Erythroblast (primary cell): ENCODE measurements at places on chromosomes 7 and 10.

GRCh38 chr7:108328174-108328651 lies 128.0 kb downstream of the NRCAM start:
- DNase-seq, result no peak

DNA sequence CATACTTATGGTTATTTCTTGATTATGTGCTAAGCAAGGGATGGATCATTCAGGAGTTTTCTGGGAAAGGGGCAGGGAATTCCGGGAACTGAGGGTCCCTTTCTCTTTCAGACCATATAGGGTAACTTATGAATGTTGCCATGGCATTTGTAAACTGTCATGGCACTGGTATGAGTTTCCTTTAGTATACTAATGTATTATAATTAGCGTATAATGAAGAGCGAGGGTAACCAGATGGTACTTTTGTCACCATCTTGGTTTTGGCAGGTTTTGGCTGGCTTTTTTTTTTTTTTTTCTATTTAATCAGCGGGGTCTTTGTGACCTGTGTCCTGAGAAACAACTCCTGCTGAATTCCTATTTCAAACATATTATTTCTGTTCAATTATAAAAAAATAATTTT lies 237.6 kb upstream of the PTER start:
- no peak for DNase-seq

DNA sequence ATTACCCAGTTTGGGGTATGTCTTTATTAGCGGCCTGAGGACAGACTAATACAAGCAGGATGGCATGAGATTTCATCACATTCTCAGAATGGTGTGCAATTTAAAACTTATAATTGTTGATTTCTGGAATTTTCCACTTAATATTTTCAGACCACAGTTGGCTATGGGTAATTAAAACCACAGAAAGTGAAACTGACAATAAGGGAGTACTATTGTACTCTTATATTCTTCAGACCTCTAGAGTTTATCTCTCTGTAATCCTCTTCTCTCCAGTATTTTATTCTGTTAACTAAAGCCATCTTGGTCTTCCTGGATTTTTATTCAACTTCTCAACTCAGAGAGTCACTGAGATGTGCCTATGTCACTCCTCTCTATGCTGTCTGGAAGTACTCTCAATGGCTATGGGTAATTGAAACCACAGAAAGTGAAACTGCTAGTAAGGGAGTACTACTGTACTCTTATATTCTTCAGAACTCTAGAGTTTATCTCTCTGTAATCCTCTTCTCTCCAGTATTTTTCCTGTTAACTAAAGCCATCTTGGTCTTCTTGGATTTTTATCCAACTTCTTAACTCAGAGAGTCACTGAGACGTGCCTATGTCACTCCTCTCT lies 118.3 kb downstream of the PPP1R17 start:
- DNase-seq, result no peak

GRCh38 chr7:138510003-138510402 lies 49.9 kb downstream of the TRIM24 start:
- no peak for DNase-seq

- DNase-seq, result no peak
Observed at GRCh38 chr10:97574374-97575126, 2.0 kb downstream of the ANKRD2 start.

- DNase-seq, result no peak
Observed at GRCh38 chr10:48602401-48603135, 2.3 kb downstream of the ARHGAP22 start.

DNA sequence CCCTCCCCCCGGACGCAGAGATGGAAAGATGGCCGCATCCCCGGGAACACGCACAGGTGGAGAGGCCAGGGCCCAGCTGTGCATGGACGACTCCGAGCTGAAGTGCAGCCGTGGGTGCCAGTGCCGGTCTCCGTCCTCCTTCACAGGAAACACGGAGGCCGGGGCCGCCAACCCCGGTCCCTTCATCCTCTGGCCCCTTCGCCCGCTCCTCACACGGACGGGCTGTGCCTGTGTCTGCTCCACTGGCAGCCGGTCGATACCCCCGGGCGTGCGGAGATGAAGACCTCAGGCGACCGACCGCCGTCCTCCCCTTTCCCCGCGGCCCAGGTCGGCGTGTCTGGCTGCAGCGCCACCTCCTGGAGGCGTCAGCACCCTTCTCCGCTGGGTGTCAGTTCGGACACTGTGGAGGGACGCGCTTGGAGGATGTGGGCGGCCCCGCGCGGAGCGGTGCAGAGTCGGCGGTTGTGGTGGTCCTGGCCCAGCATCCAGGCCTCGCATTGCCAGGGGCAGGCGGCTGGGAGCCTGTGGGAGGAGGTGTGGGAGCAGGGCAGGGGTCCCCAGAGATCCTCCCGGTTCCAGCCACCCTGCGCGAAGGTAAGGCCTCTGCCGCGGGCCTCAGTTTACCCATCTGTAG lies 9.9 kb downstream of the ZNF511 start:
- DNase-seq, result peak; percentile 77

DNA sequence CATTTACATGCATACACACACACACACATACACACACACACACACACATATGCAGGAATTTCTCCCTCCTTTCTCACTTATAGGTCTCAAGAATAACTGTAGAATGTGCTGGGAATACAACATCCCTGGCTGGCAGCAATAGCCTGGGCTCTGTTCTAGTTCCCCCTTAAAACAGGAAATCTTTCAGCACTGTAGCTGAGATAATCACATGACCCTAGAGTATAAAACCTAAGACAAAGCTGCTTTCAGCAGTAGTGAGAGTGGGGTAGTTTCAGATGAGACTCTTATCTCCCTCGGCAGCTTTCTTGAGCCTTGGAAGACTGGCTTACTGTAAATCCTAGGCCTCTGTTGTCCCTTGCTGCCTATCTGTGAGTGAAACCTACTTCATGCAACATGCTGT lies 137.4 kb upstream of the AKR1E2 start:
- peak; percentile 65 for DNase-seq

- no peak for DNase-seq
Observed at GRCh38 chr10:88545359-88545758, 37.8 kb downstream of the RNLS start.

DNA sequence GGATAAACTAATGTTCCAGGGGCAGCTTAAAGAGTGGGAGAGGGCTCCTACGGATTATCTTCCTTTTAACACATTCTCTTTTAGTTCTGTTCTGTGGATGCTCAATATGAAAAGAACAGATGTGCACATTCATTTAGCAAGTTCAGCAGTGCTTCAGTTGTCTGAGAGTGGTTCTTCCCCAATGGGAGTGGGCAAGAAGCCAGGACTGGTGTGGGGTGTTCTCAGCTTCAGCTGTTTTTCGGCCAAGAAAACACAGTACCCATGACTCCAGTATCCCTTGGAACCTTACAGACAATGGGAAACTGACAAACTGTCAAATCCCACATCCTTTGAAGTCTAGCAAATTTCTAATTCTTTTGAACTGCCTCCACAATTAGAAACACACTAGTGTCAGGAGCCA lies 71.5 kb upstream of the LRRC17 start:
- no peak for DNase-seq

DNA sequence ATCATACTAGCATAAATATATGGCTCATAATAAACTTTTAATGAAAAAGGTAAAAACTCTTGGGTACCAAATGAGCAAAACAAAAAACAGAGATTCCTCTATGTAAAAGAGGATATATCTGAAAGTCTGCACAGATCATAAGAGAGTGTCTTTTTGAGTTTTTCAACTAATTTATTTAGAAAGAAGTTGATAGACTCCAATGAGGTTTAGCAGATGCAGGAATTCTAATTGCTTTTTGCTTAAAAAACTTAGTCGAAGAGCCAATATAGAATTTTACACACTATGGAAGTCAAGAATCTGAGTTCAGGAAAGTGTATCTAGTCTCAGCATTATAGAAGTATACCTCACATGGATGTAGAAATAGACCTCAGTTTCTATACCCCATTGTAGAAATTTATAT lies 3.4 kb upstream of the MLLT10 start:
- no peak for DNase-seq

DNA sequence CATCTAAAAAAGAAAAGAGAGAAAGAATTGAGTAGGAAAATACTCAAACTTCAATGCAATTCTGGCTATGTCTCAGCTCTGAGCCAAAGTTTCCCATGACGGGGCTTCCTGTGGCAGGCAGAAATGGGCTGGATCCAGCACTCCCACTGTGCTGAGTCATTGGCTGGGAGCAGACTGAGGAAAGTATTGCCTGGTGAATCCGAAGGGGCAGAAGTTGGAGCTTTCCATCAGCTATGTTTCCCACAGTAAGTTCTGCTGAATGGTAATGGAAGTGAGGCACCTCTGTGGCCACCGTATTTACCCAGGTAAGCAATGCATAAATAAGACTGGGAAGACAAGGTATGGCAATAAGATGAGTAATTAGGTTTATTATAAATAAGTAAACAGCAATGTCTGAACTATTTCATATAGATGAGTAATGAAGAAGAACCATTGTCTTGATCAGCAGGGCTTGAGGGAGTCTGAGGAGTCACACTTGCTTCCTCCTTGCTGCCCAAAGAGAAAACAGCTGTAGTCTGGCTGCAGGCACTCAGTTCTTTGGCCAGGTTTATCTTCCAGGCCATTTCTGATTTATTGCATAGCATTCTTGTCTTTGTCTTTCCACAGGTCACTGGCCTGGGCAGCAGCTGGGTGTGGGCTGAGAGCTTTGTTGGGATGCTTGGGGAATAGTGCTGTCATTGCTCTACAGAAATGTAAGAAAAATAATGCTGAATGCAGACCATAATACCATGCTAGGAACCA lies 255.3 kb downstream of the DNAJB9 start:
- no peak for DNase-seq

- DNase-seq, result no peak
Observed at GRCh38 chr7:134710854-134711624, 64.4 kb downstream of the BPGM start.

DNA sequence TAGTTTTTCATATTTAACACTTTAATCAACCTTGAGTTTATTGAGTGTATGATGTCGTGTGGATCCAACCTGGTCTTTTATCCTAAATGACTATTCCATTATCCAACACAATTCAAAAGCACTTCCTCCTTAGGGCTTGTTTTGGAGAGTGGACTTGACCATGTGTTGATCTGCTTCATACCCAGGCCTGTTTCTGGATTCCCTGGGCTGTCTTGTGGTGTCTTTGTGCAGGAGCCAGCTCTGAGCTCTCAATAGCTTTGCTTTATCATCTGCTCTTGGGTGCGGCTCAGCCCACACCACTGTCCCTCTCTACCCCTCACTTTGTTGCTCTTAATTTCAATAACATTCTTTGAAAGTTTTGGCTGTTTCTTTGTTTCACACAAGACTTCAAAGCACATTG lies 70.9 kb upstream of the CHST15 start:
- DNase-seq, result no peak

DNA sequence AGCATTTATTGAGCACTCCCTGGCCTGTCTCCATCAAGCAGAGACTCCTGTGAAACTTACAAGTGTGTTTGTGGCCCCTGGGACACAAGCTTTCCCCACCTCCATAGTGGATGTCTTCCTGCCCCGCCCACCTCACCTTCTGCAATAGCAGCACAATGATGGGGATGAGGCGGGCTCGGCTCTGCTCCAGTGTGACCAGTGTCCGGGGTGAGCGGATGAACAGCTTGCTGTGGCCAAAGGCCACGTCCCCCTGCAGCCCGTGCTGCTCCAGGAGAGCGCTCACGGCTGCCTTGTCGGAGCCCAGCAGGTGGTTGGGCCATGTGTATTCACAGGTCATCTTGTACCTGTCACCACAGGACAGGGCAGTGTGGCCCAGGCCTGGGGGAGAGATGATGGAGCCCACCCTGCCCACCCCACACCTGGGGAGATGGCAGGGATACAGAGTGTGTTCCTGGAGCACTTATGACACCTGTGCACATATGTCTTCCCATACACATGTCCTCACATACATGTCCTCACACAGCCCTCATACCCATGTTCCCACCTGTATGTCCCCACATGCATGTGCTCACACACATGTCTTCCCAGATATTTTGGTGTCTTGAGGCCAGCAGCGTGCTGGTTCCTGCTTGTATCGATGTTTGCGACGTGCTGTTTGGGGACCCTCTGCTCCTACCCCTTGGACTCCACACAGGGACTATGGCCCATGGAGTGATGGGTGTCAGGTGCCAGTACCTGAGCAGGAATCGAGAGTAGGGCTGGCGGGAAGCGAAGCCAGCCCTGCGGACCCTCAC lies 12.7 kb downstream of the MYO1G start:
- no peak for DNase-seq

GRCh38 chr10:121268363-121268762 lies 329.9 kb downstream of the FGFR2 start:
- DNase-seq, result no peak

GRCh38 chr10:33187427-33187999 lies 147.0 kb downstream of the NRP1 start:
- DNase-seq, result no peak

DNA sequence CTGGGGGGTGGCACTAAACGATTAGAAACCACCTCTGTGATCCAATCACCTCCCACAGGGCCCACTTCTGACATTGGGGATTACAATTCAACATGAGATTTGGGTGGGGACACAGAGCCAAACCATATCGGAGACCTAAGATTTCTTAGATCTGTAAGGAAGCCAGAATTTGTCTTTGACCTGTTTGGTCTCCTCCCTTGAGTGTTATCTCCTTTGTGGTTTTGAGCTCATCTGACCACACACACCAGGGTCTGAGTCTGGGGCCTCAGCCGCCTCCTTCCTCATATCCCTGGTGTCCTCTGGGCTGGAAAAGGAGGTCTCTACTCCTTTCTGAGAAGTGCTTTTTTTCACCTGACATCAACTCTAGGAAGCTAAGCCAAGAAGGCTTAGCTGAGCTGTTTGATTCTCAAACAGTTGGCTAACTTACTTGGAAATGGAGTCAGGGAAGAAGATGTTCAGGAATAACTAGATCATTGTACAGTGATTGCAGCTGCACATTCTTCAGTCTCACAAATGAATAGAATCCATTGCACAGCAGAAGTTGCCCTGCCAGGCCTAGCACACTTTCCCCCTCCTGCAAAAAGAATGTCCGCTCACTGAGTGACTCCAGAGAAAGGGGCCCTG lies 167.4 kb downstream of the ARHGAP21 start:
- peak; percentile 9 for DNase-seq
